ENCODE measurements at places on chromosomes 7 and 10.

DNA sequence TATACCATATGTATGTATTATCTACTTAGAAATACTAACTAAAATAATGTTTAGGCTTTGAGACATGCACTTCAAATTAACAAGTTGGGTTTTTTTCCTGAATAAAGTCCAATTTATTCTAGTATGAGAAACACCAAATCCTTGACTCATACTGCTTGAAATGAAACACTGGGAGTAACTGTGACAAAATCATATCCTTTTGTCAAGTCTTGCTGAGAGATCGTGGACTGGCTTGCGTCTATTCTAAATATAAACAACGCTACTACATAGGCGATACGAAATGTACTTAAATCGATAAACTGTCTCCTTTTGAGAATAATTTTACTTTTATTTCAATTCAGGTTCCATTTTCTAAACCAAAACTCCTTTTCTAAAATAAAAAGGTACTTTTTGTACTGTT lies 16.3 kb downstream of the SMURF1 start:
- no peak for DNase-seq

- DNase-seq, result no peak
Measured at GRCh38 chr10:21820952-21821351, 182.6 kb downstream of the DNAJC1 start.

DNA sequence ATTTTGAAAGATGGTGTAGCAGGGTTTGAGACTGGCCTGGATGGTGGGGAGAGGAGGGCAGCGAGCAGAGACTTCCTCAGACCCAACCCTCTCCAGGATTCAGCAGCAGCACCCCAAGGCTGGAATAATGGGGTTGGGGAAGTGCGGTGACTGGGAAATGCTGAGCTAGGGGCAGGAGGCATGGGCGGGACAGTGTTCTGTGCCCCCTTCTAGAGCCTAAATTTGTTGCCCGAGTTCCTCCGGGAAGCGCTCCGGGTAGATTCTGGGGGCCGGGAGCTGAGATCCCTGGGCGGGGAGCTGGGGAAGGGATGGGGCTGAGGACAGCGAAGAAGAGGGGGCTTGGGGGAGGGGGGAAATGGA lies at the start of gene CHAT:
TSS of gene CHAT (plus strand) at position 156 of the 360 bp plus-strand sequence. CDS start at position 309, 153 bp downstream.
- DNase-seq, result no peak

- no peak for DNase-seq
Measured at GRCh38 chr10:9051328-9051974, 997.0 kb downstream of the GATA3 start.

DNA sequence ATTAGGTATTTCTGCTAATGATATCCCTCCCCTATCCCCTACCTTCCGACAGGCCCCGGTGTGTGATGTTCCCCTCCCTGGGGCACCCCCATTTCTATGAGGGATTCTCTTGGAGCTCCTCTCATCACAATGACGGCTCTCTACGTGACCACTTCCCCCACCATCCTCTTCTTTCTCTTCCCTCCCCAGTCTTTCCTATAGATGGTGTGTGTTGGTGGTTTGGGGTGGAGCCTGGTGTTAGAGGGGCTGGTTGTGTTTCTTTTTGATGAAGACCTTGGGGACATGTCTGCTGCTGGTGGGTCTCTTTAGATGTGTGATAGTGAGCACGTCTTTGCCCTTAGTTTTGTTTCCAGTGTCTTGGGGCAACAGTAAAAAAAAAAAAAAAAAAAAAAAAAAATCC lies 28.6 kb downstream of the RPS24 start:
- no peak for DNase-seq

- DNase-seq, result no peak
Measured at GRCh38 chr7:26520483-26520882, 228.8 kb downstream of the SNX10 start.

GRCh38 chr10:12605580-12606405 lies 256.4 kb downstream of the CAMK1D start:
- no peak for DNase-seq

- DNase-seq, result no peak
Measured at GRCh38 chr7:90773269-90773668, 177.1 kb downstream of the CDK14 start.
